ENCODE measurements at places on chromosomes 16 and 17.

- peak; percentile 49 for DNase-seq
These were observed 3.9 kb downstream of the GFAP start for GRCh38 chr17:44911133-44912001.

- DNase-seq = peak; percentile 75
These were observed 18.1 kb downstream of the SOCS3 start for GRCh38 chr17:78341559-78342448.

- DNase-seq = no peak
These were observed at the start of gene ATP2C2 for GRCh38 chr16:84368308-84368996. Gene ATP2C2, plus strand, starts transcription at chr16:84368538. Its CDS starts 78 bp downstream, at chr16:84368616.

- no peak for DNase-seq
These were observed 26.6 kb downstream of the C16orf74 start for GRCh38 chr16:85724126-85724879.

- DNase-seq = no peak
These were observed 33.3 kb downstream of the CENPV start for GRCh38 chr17:16319969-16320368.

DNA sequence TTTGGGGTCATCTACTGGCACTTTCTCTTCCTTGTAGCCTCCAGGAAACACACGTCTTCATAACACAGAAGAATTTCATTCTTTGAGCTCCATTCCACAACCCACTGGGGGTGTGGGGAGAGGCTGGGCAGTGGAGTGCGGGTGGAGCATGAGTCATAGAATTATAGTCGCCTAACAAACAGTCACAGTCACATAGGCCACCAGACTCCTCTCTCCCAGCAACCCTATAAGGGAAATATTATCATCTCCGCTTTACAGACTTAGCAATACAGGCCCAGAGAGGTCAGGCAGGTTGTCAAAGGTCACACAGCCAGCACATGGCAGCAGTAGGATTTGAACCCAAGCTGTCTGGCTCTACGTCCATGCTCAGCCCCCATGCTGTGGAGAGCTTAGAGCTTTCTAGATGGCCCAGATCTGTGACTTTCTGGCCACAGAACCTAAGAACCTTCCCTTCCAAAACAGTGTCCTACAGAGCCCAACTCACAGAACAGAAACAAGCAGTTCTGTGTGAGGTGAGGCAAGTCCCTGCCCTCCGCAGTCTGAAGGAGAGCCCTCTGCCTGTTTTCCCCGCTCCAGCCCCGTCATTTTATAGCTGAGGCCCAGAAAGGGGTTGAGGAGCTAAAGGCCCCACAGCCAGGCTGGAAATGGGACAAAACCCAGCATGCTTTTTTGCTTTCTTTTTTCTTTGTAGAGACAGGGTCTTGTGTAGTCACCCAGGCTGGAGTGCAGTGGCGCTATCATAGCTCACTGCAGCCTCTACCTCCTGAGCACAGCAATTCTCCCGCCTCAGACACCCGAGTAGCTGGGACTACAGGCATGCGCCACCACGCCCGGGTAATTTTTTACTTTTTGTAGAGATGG is 10.7 kb upstream of the LITAF start:
- no peak for DNase-seq

DNA sequence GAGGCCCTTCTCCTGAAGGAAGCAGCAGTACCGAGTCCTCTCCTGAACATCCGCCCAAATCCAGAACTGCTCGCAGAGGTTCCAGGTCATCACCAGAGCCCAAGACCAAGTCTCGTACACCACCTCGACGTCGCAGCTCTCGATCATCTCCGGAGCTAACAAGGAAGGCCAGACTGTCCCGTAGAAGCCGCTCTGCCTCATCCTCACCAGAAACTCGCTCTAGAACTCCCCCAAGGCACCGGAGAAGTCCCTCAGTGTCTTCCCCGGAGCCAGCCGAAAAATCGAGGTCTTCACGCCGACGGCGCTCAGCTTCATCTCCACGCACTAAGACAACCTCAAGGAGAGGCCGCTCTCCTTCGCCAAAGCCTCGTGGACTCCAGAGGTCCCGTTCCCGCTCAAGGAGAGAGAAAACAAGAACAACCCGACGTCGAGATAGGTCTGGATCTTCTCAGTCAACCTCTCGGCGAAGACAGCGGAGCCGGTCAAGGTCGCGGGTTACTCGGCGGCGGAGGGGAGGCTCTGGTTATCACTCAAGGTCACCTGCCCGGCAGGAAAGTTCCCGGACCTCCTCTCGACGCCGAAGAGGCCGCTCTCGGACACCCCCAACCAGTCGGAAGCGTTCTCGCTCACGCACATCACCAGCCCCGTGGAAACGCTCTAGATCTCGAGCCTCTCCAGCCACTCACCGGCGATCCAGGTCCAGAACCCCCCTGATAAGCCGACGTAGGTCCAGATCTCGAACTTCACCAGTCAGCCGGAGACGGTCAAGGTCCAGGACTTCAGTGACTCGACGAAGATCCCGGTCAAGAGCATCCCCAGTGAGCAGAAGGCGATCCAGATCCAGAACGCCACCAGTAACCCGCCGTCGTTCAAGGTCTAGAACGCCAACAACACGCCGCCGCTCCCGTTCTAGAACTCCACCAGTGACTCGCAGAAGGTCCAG is 11.3 kb downstream of the ELOB start:
- no peak for DNase-seq

- no peak for DNase-seq
These were observed 7.9 kb downstream of the PDIA2 start for GRCh38 chr16:290681-291405.

GRCh38 chr16:30094541-30095165 is 1.4 kb downstream of the YPEL3 start:
- DNase-seq = no peak

GRCh38 chr16:88602091-88602490 is 31.9 kb downstream of the ZC3H18 start:
- DNase-seq = no peak

- DNase-seq = no peak
These were observed 115.9 kb upstream of the RBFOX1 start for GRCh38 chr16:7216719-7217118.

GRCh38 chr16:48903039-48903438 is 293.1 kb upstream of the N4BP1 start:
- DNase-seq = no peak

DNA sequence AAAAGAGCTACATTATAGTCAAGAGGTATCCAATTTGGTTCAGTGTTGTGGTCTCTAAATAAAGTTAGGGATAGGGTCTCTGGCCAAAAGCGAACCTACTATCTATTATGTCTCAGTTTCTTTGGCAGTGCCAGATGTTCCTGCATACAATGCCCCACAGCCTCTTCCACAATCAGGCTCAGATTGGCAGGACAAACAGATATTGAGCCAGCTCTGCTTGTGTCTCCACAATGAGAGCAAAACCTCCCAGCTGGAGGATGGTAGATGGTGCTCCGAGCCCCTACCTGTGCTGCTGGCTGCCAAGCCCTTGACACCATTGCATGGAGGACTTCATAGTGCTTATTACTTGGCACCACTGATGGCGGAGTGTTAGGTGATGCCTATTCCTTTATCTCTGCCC is 19.7 kb downstream of the PHAF1 start:
- DNase-seq = no peak

- peak; percentile 18 for DNase-seq
These were observed 29.4 kb downstream of the C16orf87 start for GRCh38 chr16:46801428-46802049.

DNA sequence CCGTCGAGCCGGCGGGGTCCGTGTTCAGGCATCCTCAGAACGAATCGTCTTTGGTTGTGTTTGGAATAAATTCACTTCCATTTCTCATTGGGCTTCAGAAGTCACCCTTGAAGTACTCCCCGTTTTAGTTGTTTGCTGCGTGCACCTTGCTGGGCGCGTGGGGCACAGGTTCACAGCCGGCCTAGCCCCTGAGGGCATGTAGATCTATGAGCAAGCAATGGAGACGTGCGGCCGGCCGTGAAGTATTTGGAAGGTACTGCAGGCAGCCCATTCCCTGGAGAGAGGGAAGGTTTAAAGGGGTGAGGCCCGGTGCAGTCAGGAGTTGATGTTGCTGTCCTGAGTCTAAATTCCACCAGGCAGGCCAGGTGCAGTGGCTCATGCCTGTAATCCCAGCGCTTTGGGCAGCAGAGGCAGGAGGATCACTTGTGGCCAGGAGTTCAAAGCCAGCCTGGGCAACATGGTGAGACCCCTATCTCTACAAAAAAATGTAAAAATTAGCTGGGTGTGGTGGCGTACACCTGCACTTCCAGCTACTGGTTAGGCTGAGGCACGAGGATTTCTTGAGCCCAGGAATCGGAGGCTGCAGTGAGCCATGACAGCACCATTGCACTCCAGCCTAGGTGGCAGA is 714 bp downstream of the ACSF3 start:
- no peak for DNase-seq

DNA sequence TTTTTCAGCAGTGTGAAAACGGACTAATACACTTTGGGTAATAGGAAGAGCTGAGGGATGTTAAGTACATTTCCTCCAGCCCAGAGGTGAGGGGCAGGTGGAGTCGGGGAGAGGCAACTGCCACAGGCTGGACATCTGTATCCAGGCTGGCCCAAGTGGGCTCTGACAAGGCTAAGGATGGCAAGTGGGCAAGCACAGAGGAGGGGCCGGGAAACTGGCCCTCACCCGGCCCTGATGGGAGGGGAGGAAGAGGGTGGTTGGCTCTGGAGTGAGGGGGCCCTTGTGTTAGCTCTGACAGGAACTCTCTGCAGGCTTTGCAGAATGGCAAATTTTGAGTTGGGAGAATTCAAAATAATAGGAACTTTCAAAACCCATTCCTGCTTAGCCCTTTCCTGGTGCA is 251.0 kb upstream of the TNRC6C start:
- no peak for DNase-seq

- DNase-seq = peak; percentile 99
These were observed 13.5 kb upstream of the ITGB3 start for GRCh38 chr17:47239967-47240651.

DNA sequence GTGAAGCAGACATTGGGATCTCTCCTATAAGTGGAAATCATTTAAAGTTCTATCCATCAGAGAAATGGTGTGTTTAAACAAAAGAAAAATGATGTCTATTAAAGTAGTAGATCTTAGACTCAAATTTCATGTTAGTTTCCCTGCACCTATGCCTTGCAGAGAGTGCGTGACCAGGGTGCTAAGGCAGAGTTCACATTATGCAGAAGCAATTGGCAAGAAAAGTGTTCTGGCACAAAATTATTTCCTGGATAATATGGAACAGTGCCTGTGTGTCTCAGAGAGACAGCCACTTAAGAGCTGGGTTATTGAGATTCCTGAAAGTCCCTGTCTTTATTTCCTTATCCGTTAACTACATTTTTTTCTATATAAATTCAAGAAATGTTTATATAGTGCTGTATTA is 457.0 kb downstream of the CDH8 start:
- no peak for DNase-seq

- no peak for DNase-seq
These were observed 201.5 kb upstream of the N4BP1 start for GRCh38 chr16:48811478-48811877.

GRCh38 chr17:60436676-60437075 is 14.4 kb downstream of the CHCT1 start:
- DNase-seq = no peak

DNA sequence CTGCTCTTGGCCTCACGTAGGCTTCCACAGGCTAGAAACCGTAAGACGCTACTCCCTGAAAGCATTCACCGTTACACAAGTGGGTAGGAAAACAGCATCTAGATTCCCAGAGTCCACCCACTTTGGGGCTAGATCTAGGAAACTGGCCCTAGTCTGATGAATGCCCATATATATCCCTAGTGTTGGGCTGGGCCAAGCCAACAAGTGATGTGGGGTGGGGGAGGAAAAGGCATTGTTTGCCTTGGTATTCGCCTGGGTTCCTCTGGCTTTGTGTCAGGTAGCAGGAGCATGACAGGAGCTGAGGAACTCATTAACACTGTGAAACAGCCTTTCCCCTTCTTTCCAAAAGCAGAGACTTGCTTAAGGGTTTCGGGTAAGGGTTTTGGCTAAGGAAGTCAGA is 112.4 kb downstream of the SMG6 start:
- no peak for DNase-seq

- DNase-seq = no peak
These were observed 9.1 kb upstream of the CHMP6 start for GRCh38 chr17:80982426-80982974.

- no peak for DNase-seq
These were observed 1.8 kb downstream of the CANT1 start for GRCh38 chr17:79007504-79008381.

GRCh38 chr16:87582216-87582965 is 19.9 kb upstream of the JPH3 start:
- peak; percentile 90 for DNase-seq

DNA sequence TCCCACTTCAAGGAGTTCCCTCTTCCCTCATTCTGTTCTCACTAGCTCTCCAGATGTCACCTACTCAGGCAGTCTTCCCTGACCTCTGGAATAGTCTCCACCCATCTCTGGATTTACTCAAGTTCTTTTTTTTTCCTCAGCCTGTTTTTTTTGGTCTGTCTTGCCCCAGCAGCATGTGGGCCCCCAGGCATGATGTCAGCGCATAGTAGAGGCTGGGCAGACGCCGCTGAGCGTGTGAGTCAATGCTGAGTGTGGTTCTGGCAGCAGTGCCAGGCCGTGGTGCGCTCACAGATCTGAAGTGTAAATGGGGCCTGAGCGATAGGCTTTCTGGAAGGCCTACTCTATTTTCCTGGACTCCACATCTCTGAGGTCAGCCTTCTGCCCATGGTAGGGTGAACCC is 2.7 kb upstream of the KCNJ18 start:
- DNase-seq = peak; percentile 95

Data from fibroblast of mammary gland (primary cell).